Fibroblast of lung (primary cell): ENCODE measurements at places on chromosomes 11 and 22.
A peak's percentile ranks its signal among the peaks of the same experiment; 100 is the strongest.

DNA sequence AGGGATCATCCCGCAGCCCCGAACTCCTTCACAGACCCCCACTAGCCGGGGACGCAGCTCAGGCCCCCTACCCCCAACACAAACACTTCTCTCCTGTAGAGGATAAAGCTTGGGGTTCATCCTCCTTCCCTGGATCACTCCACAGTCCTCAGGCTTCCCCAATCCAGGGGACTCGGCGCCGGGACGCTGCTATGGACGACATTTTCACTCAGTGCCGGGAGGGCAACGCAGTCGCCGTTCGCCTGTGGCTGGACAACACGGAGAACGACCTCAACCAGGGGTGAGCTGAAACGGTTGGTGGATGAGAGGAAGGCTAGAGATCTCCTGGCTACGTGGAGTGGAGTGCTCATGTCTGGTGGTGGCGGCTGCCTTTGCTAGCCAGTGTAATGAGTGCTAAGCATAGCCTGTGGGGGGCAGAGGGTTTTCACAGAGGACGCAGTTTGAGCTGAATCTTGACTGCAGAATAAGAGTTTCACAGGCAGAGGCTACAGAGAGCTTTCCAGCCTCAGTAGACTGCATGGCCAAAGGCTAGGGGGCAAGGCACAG lies 580 bp downstream of the ILK start:
- peak; percentile 73 for DNase-seq

- DNase-seq, result no peak
Observed at GRCh38 chr11:128981254-128981653, 38.6 kb upstream of the TP53AIP1 start.

GRCh38 chr11:32820497-32820896 lies 9.2 kb upstream of the PRRG4 start:
- no peak for DNase-seq

DNA sequence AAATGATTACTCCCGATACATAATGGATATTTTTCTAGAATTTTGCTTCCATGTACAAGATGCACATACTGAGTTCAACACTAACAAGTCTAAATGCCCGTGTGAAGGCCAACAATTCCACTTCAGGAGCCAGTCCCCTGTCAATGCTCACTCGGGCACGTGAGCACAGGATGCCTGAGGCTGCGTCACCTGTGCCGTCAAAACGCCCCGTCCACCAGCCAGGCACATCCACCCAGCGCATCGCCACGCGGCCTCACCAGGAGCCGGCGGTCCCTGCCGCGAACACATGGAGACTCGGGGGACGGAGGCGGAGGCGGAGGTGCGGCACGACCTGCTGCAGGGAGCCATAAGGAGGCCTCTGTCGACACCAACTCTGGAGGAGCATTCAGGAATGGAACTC lies 9.8 kb downstream of the TOLLIP start:
- no peak for DNase-seq

DNA sequence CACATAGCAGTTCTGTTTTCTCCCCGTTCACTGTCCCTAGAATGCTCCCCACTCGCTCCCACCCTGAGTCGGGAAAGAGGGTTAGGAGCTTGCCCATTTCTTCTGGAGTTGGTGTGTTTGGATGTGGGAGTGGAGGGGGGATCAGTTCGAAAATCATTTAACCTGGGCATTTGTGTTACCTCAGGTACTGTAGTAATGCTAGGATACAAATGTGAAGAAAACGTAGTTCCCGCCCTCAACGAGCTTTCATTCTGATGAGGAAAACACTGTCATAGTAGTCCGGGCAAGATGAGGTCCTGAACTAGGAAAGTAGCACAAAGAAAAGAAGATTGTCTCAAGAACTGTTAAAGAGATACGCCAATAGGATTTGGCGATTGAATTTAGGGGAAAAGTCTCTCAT lies 539 bp downstream of the SDHD start:
- DNase-seq, result no peak

- no peak for DNase-seq
Observed at GRCh38 chr11:38796281-38796680, 2198.2 kb upstream of the RAG2 start.

- no peak for DNase-seq
Observed at GRCh38 chr22:35089139-35089538, 23.2 kb downstream of the ISX start.

- DNase-seq, result no peak
Observed at GRCh38 chr22:23713696-23714595, 23.1 kb downstream of the RGL4 start.

GRCh38 chr11:11318461-11318860 lies 34.6 kb downstream of the CSNK2A3 start:
- DNase-seq, result no peak

GRCh38 chr11:105838668-105839384 lies 183.2 kb downstream of the MSANTD4 start:
- DNase-seq, result peak; percentile 42

DNA sequence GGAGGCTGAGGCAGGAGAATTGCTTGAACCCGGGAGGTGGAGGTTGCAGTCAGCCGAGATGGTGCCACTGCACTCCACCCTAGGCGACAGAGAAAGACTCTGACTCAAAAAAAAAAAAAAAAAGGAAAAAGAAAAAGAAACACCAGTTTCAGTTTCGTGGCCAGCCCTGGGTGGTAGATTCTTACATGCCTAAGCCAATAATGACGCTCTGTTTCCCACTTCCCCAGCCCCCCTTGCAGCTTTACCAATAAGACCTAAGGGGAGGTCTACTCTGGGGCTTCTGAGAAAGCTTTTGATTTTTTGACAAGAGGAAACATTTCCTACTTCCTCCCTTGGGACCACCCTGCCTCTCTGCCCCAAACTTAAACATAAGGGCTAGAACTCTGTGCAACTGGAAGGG lies 30.0 kb upstream of the PTPRJ start:
- no peak for DNase-seq

DNA sequence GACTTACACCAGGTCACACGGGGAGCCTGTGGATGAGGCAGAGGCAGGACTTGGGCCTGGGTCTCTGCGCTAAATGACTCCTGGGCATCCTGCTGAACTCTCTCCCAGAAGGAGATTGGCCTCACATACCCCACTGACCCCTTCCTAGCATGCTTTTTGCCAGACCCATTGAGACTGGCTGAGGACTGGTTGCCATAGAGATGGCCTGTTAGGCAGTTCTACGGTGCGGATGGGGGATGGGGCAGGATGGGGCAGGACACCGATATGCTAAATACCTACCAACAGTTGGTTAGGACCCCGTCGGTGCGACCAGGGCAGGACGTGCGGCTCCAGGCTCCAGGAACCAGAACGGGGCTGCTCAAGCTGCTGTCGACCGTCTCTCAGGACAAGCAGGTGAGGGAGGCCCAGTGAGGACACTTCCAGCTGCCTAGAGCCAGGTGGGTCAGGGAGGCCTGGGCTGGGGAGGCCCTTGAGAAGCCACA lies at the start of gene TSGA10IP:
TSGA10IP (plus strand) TSS at position 51 of the 482 bp plus-strand sequence; CDS start at position 247, 196 bp downstream.
- DNase-seq, result no peak

DNA sequence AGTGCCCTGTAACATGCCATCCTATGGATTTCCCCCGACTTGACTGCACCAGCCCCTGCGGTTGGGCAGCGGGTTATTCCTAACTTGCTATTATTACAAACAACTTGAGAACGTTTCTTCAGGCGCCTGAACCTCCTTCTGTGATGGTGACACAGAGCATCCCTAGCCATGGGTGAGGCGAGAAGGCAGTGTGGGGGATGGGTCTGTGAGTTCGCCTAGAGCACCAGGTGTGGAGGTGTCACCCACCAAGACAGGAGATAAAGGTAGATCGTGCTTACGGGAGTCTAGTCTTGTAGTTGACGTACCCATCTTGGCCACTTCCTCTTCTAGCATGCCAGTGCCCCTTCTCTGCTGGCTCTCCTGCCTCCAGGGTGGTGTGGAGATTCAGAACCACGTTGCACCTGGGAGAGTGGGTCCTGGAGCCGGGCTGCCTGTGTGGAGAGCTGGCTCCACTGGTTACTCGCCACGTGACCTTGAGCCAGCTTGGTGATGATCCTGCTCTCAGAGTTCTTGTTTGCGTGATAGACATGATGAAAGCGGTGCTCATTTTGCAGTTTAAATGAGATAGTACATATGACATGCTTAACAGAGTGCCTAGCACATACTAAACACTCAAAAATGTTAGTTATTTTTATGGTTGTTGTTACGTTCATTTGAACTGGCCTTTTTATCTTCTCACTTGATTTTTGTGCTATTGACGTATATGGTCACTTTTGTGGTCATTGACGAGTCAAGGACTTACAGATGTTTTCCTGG lies 37.8 kb downstream of the TBC1D22A start:
- no peak for DNase-seq
